D721Med (cell line): ENCODE measurements at places on chromosomes 7 and 10.

- DNase-seq: no peak
Observed at GRCh38 chr10:51468424-51468823, 231.0 kb downstream of the CSTF2T start.

GRCh38 chr7:27161721-27162560 is 3.4 kb downstream of the HOXA9 start:
- DNase-seq: no peak

DNA sequence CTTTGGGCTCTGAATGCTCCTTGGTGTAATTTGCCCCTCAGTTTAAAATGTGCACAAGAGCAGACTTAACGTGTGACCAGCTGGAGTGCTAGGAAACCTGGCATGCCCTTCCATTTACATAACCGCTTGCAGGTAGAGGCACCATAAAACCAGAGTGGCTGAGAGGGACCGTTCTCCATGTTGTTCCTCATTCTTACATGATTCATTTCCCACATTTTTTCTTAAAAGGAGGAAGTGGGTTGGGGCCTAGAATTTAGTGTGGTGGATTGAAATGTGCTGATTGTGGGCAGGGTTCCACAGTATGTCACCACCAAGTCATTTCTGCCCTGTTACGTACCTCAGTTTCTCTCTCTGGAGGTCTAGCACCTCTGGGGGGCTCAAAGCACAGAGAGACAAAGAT is 375.8 kb upstream of the VSTM2A start:
- no peak for DNase-seq

DNA sequence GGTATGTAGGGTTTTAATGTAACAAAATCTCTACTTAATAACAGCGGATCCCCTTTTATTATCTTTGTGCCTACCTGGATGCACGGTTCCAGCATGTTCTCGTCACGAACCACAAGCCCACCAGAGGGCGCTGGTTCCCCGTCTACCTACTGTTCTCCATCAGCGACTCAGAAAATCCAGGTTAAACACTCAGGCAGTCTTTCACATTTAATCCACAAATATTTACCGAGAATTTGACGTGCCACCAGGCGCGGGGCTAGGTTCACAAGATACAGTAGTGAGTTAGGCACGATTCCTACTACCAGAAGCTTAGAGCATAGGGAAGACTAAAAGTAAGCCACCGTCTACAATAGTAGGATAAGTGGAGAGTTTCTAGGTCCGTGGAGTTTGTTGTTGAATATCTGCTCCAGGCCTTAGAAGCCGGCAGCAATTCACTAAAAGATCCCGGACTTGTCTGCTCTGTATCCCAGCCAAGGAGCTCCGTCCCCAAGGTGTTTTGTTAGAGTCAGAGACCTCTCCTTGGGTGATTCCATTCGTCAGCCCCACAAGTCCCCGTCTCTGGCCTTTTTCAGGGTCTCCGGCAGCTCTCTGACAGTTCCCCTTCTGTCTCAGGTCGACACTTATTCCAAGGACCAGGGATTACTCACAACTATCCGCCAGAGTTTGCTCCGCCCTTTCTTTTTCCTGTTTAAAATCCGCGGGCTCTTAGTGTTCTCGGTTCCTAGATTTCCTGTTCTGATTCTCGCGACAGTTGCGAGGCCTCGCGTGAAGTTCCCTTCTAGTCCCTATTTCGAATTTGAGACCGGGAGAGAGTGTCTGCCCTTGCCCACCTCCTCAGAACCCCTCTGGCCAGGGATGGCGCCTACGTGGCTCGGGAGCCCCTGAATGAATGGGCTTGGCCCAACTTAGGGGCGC is 1.5 kb upstream of the KAZALD1 start:
- DNase-seq: peak; percentile 80
